CD4-positive, alpha-beta memory T cell (primary cell): ENCODE measurements at places on chromosomes 1 and 21. TPM values are rescaled to one million over a fixed set of nuclear protein-coding genes. Genes with fewer than 3 reads are reported as not detected.

GRCh38 chr1:109523706-109524105 lies 14.2 kb upstream of the AMIGO1 start:
- no peak overlapping the region for H3K4me3 ChIP-seq
- no peaks in the 10 kb centered on the region for H3K36me3 ChIP-seq
- no peak for DNase-seq
- no peaks in the 10 kb centered on the region for H3K27me3 ChIP-seq

GRCh38 chr21:42411197-42411869 lies 7.6 kb downstream of the UBASH3A start:
- peak overlapping the region; percentile 92 for H3K27ac ChIP-seq
- H3K27me3 ChIP-seq: no peaks in the 10 kb centered on the region
- H3K4me1 ChIP-seq: peaks cover 98% of the 10 kb centered on the region
- H3K36me3 ChIP-seq: peaks cover 82% of the 10 kb centered on the region

DNA sequence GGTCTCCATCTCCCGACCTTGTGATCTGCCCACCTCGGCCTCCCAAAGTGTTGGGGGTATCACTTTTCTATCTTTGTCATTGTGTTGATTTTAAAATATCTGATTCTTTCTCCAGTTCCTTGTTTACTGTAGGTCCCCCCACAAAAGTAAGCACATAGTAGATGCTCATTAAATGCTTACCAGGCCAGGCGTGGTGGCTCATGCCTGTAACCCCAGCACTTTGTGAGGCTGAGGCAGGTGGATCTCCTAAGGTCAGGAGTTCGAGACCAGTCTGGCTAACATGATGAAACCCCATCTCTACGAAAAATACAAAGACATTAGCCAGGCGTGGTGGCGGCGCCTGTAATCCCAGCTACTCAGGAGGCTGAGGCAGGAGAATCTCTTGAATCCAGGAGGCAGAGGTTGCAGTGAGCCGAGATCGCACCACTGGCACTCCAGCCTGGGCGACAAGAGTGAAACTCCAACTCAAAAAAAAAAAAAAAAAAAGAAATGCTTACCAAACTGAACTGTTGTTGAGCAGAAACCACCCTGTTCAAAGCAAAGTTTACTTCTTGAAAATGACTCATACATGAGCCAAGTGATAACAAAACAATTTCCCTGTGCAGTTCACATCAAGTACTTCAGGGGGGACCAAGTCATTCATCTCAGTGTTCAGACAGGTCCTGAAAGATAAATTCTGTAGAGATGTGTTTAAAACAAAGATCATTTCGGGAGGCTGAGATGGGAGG lies 24.3 kb upstream of the NID1 start:
- no peaks in the 10 kb centered on the region for H3K36me3 ChIP-seq
- no peak for DNase-seq
- no peak overlapping the region for H3K4me3 ChIP-seq
- no peaks in the 10 kb centered on the region for H3K4me1 ChIP-seq

GRCh38 chr1:91623020-91623419 lies 122.4 kb downstream of the CDC7 start:
- H3K27me3 ChIP-seq: no peaks in the 10 kb centered on the region
- no peaks in the 10 kb centered on the region for H3K4me1 ChIP-seq
- no peaks in the 10 kb centered on the region for H3K36me3 ChIP-seq
- no peak overlapping the region for H3K4me3 ChIP-seq
- H3K27ac ChIP-seq: no peak overlapping the region

Gene CD1E
- polyA plus RNA-seq: not detected

Gene ANKRD65
- polyA plus RNA-seq: not detected

Gene PDZK1
- not detected for polyA plus RNA-seq

Gene C1orf185
- not detected for polyA plus RNA-seq

Gene PLA2G2F
- polyA plus RNA-seq: not detected
